ENCODE measurements at places on chromosomes 1 and 21.

DNA sequence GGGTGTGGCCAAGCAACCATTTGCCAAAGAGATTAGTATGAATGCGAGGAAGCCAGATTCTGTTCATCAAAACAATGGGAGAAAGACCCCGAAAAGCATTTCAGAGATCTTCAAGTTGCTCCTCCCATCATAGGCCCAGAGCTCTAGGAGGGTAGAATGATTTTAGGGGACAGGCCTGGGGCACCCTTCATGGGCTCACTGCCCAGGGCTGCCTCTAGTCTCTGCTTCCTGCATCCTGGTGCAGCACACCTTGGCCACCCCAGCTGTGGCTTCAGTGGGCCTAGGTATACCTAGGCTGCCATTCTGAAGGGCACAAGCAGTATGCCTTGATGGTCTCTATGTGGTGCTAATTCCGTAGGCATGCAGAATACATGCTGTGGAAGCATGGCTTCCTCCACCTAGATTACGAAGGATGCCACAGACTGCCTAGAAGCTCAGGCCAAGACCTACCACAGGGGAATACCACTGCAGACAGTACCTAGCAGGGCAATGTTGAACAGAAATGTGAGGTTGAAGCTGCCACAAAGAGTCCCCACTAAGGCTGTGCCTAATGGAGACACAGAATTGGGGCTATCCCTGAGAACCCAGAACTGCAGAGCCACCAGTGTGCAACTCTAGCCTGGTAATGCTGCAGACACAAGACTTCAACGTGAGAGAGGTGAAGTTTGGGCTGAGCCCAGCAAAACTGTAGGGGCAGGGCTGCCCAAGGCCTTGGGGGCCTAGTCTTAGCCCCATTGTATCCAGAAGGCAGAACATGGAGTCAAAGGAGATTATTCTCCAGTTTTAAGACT is 158.8 kb downstream of the CLIC6 start:
- DNase-seq: no peak

GRCh38 chr1:54080598-54081049 is 27.2 kb downstream of the TCEANC2 start:
- no peak for DNase-seq

DNA sequence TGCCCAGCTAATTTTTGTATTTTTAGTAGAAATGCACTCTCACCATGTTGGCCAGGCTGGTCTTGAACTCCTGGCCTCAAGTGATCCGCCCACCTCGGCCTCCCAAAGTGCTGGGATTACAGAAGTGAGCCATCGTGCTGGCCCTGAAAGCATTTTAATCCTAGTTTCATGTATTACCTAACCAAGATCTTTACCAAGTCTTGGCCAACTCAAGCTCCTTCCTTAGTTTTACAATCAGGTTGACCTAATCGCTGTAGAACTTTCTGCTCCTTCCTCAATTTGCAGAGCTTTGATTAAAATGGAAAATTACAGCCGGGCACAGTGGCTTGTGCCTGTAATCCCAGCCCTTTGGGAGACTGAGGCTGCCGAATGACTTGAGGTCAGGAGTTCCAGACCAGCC is 3.2 kb upstream of the TMEM63A start:
- no peak for DNase-seq

- peak; percentile 42 for DNase-seq
Observed at GRCh38 chr1:37764888-37765441, at the start of gene EPHA10. TSS of gene EPHA10 (minus strand) at chr1:37765120. CDS start at chr1:37765066, 54 bp downstream.

GRCh38 chr1:30856260-30856790 is 52.2 kb downstream of the SDC3 start:
- peak; percentile 68 for DNase-seq

DNA sequence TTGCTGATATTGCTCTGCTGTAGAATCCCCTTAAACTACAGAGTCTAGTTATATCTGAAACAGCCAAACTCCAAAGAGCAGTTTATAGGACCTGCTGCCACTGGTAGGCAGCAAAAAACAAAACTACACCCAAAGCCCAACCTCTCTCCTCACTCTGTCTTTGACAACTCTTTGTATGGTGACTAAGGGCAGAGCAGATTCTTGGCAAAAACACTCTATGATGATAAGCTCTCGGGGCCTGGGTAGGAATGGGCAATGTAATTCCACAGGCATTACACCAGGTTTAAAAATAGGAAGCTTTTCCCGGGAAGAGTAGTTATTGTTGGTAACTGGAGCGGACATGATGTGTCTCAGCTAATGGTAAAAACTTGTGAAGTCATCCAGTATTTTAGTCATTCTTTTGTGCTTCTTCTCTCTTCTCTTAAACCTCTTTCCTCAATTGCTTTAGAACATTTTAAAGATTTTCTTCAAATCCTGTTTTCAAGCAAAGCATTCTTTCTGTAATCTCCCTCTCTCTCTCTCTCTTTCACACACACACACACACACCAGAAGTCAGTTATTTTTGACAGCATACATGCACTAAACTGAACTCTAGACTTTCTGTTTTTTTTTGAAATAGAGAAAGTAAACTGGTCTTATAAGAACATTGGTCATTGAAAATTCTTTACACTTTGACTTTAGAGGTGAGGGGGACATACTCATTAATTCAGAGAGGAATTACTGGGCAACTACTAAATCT is 193.5 kb downstream of the PAPPA2 start:
- no peak for DNase-seq

GRCh38 chr1:199545780-199546179 is 481.7 kb upstream of the NR5A2 start:
- no peak for DNase-seq

GRCh38 chr21:33860332-33860879 is 55.2 kb downstream of the ATP5PO start:
- no peak for DNase-seq

GRCh38 chr1:74528123-74528522 is 15.7 kb upstream of the LRRC53 start:
- no peak for DNase-seq

DNA sequence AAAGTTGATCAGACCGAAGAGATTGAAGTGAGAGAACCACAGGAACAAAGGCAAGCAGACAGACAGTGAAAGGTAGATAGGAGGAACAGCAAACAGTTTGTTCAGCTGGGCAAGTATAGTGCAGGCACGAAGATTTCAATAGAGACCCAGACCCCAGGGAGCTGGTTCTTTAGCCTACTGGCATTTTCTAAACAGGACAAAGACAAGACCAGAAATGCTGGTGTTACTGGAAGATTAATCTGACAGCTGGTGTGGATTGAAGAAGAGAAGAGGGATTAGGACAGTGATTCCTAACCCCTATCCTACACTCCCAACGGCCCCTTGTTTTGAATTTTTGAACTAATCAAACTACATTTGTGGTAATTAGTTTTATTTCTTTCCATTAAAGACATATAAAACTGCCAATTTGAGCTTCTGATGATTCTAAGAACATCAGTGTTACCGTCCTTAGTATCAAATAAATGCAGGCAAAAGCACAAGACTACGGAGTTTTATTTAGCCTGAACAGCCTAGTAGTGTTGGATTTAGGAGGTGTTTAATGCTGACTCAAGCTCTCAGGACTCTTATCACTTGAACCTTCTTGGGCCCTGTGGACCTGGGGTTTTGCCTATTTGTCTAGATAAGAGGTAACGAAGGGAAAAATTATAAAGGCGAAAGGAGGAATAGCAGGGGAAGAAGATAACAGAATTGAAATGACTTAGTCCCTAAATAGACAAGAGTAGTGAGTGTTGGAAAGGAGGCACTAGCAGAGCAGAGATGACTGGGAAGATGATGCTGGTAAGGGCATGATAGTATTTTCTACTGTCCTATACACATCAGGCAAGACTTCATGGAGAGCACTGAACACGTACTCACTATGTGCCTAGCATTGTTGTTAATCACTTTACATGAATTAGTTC is 2.0 kb downstream of the NPL start:
- peak; percentile 36 for DNase-seq

DNA sequence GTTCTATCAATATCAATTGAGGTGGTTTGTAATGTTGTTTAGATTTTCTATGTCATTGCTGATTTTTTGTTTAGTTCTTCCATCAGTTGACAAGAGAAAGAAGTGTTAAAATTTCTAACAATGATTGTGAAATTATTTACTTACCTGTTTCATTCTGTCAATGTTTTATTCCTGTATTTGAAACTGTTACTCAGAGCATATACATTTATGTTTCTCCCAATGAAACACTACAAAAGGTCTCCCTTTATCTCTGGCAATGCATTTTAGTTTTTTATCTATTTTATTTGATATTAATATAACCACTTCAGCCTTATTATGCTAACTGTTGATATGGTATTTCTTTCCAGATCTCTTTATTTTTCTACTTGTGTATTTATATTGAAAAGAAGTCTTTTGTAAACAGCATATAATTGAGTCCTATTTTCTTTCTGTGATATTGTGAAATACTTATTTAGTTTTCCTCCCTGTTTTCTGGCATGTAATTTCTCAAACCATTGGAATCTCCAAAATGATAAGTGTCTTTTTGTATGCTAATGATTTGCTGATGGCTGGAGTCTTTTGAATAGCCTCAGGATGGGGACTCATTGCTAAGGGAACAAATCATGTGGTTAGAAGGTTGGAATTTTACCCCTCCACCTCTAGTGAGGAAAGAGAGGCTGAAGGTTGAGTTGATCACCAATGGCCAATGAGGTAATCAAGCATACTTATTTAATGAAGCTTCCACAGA is 122.0 kb downstream of the ADSS2 start:
- DNase-seq: no peak

DNA sequence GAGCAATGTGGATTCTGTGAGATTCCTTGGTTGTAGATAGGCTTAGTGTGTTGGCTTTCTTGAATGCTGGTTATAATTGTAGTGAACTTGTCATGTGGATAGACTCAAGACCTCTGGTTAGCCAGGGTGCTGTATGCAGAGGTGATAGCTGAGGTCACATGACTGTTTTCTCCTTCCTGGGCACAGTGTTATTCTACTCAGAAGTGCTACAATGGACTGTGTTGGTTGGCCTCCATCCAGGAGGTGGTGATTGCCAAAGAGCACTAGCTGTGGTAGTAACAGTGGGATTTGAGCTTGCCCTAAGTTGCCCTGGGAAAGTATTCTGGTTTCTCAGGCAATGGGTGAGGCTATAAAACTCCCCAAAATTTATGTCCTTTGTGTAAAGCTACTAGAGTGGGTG is 71.6 kb downstream of the SH3BGR start:
- DNase-seq: no peak

- peak; percentile 92 for DNase-seq
Observed at GRCh38 chr1:8097077-8097799, 71.1 kb upstream of the ERRFI1 start.

- DNase-seq: no peak
Observed at GRCh38 chr1:96999191-96999590, 277.6 kb downstream of the PTBP2 start.

DNA sequence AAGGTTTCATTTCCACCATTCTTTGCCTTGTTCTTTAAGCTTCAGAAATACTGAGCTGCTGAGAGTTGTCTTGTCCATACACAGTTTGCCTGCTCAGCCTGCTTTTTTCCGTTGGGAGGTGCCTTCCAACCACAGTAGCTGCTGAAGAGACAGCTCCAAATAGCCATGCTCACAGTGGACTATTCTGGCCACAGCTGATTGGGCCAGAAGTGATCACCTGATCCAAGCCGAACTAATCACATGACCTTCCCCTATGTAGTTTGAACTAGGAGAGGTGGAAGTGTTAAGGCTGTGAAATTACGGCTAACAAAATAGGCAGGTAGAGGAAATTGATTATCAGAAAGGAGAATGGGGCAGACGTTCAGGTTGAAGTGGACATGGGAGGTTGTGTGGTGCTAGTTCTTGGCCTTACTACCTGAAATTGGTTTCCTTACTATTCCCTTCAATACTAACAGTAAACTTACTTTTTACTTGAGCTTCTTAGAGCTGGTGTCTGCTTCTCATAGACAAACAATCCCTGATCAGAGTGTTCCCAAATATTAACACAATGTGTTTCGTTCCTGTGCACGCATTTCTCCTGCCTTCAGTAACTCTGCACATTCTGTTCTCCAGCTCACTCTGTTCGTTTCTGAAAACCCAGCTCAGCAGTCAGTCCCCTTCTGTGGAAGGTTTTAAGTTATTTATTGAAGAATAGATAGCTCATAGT is 136.1 kb downstream of the RWDD3 start:
- no peak for DNase-seq

DNA sequence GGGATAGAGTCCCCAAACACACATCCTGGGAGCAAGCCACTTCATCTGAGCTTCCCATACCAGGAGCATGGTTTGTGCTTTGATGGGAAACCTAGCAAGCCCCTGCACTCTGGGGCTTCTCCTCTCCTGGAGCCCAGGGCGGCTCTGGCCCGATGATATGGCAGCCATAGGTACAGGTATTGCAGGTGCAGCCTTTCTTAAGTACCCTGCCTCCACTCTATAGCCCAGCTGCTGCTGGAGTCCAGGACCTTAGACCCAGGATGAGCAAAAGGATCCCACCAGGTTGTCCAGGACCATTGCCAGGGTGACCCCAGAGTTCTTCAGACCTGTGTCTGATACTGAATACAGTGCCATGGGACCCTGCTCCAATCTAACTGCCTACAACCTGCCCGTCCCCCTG is 4.2 kb downstream of the C1orf226 start:
- no peak for DNase-seq

DNA sequence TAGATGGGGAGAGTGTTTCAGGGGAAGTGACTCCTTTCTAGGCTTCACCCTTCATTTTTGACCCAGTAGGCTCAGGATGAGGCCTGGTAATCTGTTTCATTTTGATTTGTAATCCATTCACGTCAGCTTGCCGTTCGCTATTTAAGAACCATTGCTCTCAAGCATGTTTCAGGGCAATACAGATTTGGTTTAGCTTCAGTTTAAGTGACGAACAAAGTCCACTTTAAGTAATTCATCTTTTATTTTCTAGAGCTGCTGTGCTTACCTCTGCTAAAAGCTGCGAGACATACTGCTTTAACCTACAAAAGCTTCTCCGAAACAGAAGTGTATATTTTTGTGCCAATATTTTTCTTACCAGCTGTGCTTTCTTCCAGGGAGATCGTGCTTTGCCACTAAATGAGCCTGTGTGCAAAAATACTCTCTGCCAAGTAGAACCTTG is 8.9 kb upstream of the FMO3 start:
- DNase-seq: no peak

GRCh38 chr21:15534450-15534886 is 195.3 kb upstream of the USP25 start:
- DNase-seq: no peak

DNA sequence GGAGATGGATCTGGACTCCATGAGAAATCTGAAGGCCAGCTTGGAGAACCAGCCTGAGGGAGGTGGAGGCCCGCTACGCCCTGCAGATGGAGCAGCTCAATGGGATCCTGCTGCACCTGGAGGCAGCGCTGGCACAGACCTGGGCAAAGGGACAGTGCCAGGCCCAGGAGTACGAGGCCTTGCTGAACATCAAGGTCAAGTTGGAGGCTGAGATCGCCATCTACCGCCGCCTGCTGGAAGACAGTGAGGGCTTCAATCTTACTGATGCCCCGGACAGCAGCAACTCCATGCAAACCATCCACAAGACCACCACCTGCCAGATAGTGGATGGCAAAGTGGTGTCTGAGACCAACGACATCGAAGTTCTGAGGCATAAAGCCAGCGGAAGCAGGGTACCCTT is 601.5 kb upstream of the ZP4 start:
- DNase-seq: no peak

DNA sequence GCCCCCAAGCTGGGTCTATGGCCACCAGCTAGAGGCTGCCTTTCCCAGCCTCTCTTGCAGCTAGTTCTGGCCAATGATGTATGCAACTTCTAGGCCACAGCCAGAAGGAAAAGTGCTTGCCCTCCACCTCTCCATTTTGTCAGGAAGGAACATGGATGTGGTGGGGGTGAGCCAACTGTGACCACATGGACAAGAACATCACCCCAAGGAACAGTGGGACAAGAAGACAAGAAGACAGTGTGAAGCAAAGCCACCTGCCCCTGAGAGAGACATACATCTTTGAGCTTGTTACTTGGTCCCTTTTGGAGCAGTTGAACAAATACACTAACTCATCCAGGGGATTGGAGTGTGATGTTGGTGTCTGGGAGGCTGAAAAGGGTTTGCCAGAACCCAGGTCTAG is 105.8 kb upstream of the EDN2 start:
- DNase-seq: no peak
